ENCODE measurements at places on chromosomes 13 and 19.

DNA sequence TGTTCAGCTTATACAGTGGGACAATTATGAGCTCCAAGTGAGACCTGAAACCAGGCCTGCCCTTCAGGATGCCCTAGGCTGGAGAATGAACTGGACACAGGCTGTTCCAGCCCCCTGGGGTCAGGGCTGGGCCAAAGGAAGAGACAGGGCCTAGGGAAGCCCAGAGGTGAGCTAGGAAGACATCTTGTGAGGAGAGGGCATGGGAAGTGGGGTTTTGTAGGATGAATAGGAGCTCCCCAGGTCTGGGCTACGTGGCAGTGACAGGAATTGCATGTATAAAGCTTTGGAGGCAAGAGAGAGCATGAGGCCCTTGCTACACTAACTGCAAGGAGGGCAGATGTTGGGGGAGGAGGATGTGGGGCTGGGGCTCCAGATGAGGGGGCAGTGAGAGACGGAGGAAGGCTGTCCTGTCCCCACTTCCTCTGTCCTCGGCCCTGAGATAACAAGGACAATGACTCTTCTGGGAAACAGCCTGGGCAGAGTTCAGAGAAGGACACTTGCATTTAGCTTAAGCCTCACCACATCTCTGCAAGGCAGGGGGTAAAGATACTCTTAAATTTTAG is 1.5 kb upstream of the TBXA2R start:
- DNase-seq = no peak

DNA sequence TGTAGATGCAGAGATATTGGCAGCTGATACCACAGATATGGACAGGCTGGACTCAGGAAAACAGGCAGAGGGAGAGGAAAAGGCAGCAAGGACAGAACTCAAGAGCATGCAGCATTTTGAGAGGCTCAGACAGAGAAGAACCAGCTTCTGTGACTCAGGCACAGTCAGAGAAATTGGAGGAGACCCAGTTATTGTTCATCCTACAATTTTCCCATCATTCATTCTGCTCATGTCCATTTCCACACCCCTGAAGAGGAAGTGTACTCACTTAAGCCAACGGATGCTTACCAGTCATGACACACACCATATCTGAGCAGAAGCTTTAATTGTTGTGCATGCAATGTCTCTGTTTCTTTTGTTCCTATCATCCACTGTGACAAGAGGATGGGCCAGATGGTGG is 359.8 kb upstream of the HTR2A start:
- peak; percentile 68 for DNase-seq

- peak; percentile 97 for DNase-seq
These were observed at the start of gene DNAJC3 for GRCh38 chr13:95676762-95677563. TSS of gene DNAJC3 (plus strand) at chr13:95677139. CDS start at chr13:95677256, 117 bp downstream.

DNA sequence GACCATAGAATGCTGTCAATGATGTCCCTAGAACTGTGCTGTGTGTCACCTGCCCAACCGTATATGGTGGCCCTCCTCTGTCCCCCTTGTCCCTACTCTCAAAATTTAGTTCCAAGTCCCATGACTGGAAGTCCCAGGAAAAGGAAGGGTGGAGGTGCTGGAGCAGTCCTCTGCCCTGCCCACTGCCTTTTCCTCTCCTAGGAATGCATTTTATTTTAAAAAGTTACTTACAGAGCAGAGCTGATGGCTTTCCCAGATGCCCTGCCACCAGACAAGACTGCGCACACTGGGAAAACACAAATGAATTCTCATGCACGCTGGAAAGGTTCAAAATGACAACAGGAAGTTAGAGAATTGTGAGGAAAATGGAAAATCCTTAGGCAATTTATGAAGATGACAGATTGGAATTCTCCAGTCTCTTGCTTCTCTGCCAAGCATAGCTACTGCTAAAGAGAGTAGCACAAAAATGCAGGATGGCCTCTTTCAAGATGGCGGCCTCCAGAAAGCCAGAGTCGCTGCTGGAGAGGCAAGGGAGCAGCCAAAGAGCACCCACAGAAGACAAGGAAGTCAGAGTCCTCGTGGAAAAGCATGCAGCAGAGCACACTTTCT is 117.1 kb upstream of the TSC22D1 start:
- no peak for DNase-seq

DNA sequence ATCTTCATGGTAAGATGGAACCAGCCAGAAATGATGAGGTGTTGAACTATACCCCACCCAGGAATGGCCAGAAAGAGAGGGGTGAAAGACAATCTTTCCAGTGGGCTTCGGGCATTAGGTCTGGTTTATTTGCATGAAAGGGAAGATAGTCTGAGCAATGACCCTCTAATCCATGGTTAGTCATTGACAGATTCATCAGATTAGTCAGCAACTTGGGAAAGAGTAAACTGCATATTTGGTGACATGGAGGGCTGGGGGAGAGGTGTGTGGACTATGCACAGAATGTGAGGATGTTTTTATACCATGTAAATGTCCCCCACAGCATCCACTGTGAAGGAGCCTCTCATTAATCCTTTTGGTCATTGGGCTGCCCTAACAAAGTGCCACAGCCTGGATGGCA is 30.1 kb upstream of the USP12 start:
- no peak for DNase-seq

DNA sequence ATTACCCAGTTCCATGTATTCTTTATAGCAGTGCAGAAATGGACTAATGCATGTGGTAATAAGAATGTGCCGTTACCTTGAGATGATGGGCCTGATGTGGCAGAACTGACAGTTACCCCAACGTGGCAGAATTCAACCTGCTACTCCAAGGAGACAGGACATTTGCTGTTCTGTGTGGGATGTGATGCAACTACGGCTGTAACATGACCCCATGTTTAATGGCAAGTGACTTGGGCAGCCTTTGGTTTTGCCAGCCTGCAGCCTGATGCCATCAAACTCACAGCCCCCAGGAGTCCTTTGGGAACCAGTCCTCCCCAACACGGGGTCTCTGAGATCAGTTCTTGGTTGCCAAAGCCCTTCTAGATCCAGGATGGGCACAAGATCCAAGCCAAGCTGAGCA is 107.3 kb downstream of the ZNF557 start:
- no peak for DNase-seq

DNA sequence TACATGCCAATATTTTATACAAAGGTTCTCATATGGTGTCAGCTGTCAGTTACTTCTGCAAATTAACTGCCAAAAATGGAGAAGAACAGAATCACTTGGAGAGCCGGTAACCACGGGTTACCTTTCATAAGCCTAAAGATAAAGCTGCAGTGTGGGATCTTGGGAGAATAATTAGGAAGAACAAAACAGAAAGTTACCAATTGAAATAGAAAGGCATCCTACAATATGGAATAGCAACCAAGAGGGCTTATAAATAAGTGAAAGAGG is 74.2 kb downstream of the TSHZ3 start:
- no peak for DNase-seq

DNA sequence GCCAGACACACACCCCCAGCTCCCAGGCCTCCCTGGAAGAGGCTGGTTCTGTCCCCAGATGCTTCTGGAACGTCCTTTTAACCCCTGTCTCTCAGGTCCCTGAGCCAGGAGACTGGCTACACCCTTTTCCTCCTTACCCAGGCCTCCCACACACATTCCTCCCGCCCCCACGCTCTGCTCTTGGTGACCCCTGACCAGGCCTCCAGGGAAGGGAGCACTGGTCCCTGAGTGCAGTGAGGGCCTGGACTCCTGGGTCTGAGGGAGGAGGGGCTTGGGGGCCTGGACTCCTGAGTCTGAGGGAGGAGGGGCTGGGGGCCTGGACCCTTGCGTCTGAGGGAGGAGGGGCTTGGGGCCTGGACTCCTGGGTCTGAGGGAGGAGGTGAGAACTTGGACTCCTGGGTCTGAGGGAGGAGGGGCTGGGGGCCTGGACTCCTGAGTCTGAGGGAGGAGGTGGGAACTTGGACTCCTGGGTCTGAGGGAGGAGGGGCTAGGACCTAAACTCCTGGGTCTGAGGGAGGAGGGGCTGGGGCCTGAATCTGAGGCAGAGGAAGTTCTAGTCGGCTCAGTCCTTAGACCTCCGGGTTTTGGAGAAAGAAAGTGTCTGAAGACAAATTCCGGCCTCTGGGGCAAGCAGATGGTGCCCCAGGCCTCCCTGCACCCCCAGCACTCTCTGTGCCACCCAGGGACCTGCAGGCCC is 527 bp downstream of the KLK6 start:
- no peak for DNase-seq

DNA sequence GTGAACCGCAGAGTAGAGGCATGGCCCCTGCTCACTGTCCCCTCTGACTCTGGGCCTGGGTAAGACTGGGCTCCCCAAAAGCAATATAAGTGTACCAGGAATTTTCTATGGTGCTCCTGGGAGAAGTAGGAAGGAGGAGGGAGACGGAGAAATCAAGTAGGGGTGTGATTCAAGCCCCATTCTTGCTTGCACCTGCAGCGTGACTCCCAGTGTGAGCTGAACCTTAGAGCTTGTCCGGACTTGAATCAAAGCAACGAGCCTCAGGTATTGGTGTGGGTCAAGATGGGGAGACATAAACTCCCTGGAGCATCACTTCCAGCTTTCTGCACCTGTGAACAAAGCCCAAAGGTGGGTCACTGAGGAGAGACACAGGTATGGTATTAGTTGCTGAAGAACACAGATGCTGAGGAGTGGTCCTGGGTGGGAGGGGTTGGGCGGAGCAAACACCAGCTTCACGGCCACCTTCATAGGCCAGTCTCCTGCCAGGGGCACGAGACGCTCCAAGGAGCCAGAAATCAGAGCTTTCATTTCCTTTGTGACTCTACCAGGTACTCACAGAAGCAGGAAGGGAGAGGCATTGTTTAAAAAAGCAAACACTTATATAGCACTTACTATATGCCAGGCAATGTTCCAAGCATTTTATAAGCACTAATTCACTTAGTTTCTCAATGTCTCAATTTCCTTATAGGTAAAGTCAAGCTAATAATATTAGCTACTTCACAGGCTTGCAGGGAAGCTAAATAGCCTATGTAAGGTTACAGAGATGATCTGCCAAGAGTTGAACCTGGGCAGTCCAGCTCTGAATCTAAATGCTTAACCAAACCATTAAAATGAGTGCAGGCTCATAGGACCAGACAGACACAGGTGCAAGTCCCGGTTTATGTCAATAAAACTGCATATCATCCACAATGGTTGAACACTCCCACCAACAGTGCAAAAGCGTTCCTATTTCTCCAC is 775.3 kb downstream of the UQCRFS1 start:
- no peak for DNase-seq

GRCh38 chr19:18603958-18604819 is 2.4 kb downstream of the CRLF1 start:
- DNase-seq = no peak

DNA sequence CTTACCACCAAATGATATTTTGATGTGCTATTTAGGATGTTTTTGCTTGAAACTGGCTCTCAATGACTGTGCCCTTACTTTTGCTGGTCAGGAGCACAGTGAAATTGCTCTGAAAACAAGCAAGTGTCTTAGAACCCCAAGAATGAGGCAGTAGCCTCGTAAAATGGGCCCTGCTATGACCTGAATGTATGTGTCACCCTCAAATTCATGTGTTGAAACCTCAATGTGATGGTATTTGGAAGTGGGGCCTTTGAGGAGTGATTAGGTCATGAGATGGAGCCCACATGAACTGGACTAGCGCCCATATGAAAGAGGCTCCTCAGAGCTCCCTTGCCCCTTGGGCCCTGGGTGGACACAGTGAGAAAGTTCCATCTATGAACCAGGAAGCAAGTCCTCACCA is 155.2 kb downstream of the ZIC5 start:
- peak; percentile 57 for DNase-seq

DNA sequence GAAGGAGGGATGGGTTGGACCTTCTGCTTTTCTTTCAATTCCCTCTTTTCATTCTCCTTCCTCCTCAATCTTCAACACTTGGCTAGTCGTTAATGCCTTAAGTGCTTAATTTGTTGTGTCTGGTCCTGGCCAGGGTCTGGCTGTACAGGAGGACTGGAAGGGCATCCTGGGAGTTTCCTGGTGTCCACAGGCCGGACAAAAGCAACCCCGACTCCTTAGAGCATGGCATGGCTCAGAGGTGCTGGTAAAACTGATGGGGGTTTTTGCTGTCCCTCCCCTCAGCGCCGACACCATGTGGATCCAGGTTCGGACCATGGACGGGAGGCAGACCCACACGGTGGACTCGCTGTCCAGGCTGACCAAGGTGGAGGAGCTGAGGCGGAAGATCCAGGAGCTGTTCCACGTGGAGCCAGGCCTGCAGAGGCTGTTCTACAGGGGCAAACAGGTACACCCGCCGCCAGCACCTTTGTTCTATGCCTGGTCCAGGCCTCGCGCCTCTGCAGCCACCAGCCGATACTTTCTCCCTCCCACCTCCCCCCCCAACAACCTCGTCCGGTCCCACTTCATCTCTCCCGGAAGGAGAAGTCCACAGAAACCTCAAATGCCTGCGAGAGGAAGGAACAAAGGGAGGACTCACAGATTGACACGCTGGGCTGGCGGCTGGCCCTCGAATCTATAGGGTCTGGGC is 1.4 kb downstream of the UHRF1 start:
- DNase-seq = peak; percentile 78

- no peak for DNase-seq
These were observed 3.0 kb downstream of the GAS6 start for GRCh38 chr13:113860665-113861432.

GRCh38 chr19:40571005-40571318 is 5.7 kb upstream of the SHKBP1 start:
- no peak for DNase-seq

DNA sequence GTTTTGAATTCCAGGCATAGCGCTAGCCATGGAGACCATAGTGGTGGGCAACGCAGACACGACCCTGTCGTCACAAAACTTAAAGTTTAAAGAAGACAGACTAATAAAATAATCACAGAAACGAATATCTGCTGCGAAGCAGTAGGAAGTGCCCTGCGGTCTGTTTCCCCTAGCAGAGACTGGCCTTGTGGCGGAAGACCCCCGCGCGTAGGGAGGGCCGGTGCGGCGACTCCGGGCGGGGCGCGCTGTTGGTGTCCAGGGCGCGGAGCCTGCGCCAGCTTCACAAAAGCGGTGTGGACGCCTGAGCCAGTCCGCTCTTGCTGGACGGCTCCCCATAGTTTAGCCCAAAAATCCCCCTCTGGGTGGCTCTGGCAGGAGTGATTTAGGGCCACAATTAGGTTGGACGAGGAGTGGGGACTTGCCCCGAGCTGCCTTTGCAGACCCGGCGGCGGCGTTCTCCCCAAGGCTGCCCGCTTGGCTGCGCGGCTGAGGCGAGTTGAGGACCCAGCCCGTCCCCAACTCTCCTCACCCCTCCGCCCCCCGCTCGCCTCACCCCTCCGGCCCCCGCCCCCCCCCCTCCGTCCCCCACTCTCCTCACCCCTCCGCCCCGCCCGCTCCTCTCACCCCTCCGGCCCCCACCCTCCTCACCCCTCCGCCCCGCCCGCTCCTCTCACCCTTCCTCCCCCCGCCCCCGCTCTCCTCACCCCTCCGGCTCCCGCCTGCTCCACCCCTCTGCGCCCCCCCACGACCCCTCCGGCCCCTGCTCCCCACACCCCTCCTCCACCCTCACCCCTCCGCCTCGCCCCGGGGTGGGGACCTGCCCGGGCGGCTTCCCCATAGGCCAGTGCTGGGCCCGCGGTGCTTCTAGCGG is 14.2 kb upstream of the LATS2 start:
- DNase-seq = no peak

GRCh38 chr13:72150502-72150901 is 283.5 kb upstream of the DACH1 start:
- DNase-seq = no peak

Data from EL (cell line).